ENCODE measurements at places on chromosomes 6 and 20.

DNA sequence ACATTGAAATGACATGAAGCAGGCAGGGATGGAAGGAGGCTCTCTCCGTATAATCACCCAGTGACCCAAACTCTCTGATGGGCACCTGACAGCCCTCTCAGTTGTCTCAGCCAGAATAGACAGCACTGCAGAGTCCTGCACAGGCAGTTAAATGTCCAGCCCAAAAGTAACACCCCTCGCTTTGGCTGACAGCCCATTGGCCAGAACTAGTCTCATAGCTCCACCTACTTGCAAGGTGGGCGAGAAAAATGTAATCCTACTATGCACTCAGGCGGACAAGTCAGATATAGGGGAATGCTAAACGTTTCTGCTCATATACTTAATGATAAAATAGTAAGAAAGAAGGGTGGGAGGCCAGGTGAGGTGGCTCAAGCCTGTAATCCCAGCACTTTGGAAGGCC is 393.5 kb upstream of the JARID2 start:
- DNase-seq = no peak

- no peak for DNase-seq
Observed at GRCh38 chr6:111256646-111257045, 169.3 kb downstream of the SLC16A10 start.

GRCh38 chr20:52372169-52372568 is 180.6 kb upstream of the ZFP64 start:
- DNase-seq = no peak

DNA sequence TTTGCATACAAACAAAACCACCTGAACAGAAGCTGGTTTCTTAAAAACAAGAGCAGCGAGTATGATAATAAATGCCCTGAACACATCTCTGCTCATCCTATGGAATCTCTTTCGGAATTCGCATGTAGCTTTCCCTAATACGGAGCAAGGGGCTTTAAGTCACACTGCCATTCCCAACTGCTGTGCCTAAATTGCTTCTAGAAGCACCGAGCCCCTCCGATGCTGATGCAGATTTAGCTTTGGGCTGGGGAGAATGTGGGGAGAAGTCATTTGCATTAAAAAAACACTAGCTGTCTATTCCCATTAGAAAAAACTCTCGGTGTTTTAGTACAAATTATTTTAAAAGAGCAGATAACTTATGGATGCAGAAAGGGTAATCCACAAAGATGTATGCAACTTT is 76.9 kb downstream of the CD83 start:
- no peak for DNase-seq

DNA sequence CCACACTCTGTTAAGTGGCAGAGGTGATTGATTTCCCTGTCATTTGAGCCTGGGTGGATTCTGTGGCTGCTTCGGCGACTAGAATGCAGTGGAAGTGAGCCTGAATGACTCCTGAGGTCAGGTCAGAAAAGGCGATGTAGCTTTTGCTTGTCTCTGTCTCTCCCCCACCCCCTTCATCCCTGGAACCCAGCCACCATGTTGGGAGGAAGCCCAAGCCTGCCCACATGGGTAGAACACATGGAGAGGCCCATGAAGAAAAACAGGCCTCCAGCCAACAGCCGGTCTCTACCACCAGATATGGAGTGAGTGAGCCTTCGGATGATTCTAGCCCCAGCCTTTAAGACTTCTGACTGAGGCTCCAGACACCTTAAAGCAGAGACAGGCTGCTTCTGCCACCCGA is 181.0 kb downstream of the TFAP2C start:
- no peak for DNase-seq

- DNase-seq = no peak
Observed at GRCh38 chr6:39273406-39273821, 40.8 kb downstream of the KCNK17 start.

GRCh38 chr20:62878244-62879038 is 16.8 kb upstream of the TCFL5 start:
- DNase-seq = no peak

- DNase-seq = no peak
Observed at GRCh38 chr6:50990750-50991446, 172.2 kb downstream of the TFAP2B start.

All from NCI-H345 (cell line).